ENCODE measurements at places on chromosomes 11 and 22.

DNA sequence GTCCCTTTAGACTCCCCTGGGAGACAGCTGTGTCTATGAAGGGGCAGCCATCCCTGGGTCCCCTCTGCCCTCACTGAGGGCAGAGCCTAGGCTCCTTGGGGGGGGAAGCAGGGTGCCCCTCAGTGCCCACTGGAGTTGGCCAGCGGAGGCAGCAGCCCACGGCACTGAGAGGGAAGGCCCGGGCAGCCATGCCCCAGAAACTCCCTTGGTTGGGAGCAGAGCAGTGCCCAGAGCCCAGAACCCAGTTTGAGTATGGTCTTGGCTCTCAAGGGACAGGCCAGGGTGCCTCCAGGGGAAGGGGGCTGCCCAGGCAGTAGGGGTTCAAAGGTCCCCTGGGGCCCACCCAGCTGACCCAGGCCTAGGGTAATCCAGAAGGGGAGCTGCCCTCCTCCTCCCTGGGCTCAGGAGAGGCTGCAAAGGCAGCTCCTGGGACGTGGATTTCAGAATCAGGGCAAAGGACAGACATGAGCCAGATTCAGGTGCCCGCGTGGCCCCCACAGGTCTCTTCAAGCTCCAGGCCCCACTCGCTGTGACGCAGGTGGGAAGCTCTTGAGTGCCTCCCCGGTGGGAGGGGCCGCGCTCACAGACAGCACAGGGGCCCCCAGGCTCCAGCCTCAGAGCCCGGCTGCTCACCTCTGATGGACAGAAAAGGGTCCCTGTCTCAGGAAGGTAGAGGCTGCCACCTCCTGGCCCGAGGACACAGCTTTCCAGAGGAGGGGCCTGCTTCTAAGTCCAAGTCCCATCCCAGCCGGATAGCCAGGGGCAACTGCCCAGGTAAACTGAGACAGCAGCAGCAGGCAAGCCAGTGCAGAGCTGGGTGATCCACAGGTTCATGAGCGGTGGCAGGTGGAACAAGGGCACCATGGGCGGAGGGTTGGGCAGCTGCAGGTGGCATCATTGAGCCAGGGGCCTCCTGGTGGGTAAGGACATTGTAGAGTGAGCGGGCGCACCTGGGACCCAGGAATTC, 2.6 kb downstream of the C11orf21 start:
- no peak for DNase-seq

DNA sequence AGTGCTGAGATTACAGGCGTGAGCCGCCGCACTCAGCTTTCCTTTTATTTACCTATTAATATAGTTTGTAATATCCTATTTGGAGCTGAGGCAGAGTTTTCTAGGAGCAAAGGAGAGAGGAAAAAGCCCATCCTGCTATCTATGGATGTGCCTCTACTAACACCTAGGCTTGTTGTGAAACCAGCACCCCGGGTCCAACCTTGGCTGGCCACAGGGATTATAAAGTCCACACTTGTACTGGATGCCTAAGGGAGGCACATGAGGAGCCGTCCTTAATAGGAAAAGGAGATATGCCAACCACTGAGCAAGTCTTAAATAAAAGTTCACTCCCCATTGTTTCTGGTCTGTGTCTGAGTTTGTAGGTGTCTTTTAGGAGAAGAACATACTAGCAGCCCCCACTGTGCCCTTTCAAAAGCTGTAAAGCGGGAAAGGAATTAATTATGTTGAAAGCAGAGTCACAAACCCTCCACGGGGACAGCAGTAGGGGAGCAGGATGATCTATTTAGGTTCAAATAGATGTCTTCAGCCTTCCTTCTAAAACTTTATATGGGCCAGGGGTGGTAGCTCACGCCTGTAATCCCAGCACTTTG, 29.3 kb downstream of the RRP7A start:
- no peak for DNase-seq

DNA sequence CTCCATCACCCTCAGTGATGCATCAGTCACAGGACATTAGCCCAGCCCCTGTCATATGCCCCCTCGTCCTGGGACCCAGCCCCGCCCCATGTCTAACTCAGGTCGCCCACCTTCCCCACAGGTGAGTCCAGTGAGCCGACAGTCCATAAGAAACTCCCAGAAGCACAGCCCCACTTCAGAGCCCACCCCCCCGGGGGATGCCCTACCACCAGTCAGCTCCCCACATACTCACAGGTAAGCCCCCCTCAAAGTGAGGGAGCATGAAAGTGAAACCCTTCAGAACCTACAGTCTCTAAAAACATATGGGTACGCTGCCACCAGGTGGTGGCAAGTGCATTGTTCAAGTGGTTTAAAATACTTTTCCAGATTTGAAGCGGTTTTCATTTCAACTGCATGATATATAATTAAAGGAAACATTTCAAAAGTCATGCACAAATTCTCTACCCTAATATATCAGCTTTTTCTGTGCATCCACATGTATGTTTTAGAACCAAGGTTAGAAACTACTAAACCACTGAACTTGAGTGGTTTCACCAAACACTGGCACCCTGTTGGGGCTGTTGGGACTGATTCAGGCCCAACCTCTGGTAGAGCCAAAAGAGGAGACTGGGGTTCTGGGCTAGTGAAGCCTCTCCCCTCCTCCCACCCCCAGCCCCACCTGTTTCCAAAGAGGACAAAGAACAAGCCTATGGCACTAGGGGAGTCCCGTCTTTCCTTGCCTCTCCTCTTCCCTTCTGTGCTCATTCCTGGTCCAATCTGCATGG, 17.3 kb downstream of the EPS8L2 start:
- peak; percentile 40 for DNase-seq

GRCh38 chr11:117428186-117428855, 100.7 kb downstream of the CEP164 start:
- no peak for DNase-seq

GRCh38 chr22:19880786-19881569, 26.3 kb upstream of the GNB1L start:
- DNase-seq, result no peak

DNA sequence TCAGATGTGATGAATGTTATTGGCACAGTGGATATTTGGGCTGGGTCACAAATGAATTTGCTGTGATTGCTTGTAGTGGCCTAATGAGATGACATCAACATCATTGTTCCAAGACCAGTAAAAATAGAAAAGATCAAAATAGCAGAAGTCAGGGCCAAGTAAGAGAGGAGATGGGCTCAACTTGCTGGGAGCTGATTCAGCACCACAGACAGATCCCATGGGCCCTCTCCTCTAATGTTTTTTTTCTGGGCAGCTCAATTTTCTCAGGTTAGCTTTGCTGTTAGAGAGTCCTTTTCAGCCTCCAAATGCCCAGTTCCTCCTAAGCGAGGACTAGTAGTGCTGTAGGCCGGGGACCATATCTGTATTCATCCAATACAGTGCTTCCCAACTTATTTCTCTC, 86.0 kb upstream of the IZUMO1R start:
- no peak for DNase-seq

- DNase-seq, result no peak
Measured at GRCh38 chr11:90171359-90171758, 36.9 kb downstream of the NAALAD2 start.

GRCh38 chr11:44709966-44710365, 16.8 kb upstream of the TSPAN18 start:
- DNase-seq, result no peak

DNA sequence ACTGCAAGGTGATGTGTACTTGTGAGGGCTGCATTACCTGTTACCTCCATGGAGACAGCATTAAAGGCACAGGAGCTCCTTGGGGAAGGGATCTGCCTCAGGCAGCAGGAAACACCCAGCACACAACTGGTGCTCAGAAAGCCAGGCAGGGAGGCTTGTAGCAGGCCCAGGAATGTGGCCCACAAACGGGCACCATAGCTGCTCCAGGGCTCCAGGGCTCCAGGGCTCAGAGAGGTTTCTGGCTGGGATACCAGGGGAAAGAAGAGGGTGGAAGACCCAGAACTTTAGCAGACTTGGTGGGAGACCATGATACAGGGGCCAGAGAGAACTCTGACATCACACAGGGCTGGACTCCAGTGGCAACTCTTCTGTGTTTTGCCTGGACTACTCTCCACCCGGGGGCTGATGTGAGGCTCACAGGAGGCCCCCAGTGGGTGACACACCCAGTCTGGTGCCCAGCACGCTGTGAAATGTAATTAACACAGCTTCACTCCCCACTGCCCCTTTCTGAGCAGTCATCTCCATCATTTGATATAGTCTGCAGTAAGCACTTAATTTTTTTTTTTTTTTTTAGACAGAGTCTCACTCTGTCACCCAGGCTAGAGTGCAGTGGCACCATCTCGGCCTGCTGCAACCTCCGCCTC, 14.7 kb upstream of the SULT4A1 start:
- no peak for DNase-seq

DNA sequence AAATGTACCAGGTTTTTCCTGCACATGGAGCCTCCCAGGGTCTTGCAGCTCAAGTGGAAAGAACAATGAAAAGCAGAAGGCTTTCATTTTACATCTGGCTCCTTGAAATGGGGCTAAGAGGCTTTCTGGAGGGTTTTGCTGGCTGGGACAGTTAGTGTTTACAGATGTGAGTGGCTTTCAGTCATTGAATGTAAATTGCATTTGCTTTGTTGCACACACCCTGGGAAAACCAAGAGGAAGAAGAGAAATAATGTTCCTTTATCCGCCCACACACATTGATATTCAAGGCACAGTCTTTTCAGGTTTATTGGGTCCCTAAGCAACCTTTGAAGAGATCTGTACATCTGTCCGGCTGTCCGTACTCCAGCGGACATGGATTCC, 144.5 kb downstream of the SPON1 start:
- DNase-seq, result no peak

DNA sequence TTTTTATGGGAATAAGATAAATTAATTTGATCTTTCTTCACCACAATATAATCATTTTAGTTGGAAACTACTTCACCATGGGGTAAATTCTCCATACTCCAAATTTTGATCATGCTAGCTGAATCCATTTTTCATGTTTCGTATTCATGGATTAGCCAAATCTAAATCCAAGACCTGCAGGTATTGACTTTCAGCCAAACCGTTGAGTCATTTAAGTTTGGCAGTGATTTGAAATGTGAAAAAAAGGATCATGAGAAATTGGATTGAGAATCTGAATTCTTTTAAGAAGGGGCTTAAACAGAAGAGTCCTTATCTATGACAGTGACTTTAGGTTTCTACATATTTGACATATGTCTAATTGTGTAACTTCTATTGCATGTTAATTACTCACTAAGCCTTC, 5.3 kb downstream of the GAS2 start:
- no peak for DNase-seq

- no peak for DNase-seq
Measured at GRCh38 chr11:1544536-1544935, 27.5 kb downstream of the DUSP8 start.

GRCh38 chr11:67315325-67315909, 12.1 kb downstream of the SSH3 start:
- DNase-seq, result no peak

GRCh38 chr11:63761188-63761587, 7.4 kb downstream of the ZFTA start:
- DNase-seq, result no peak

DNA sequence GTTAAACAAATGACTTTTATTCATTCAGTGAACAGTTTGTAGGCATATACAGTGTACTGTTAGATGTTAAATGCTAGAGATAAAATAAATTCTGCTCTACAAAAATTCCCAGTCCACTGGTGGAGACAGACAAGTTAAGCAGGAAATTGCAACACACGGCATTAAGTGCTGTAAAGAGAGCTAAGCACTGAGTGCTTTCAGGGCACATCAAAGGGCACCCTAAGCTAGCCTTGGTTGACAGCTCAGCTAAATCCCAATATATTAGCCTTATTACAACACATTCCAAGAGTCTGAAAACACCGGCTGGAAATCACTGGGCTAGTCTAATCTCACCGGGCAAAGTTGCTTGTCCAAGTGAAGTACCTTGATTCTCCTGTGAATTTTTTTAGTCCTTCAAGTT, 55.1 kb downstream of the NOX4 start:
- no peak for DNase-seq

DNA sequence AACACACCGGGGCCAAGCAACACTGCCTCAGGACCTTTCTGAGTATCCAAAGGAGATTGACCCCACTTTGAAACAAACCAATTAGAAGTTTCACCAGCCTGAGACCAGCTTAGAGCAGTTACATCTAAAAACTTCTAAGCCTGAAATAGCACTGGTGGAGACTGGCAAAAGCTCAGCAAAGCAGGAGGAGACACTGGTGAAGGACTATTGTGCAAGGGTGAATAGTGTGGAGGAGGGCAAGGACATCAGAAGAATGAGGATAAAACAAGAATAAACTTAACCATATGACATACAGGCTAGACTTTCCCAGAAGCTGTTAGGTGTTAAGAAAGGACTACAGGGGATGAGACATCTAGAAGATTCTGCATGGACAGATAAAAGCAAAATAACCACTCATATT, 152.4 kb downstream of the FCHSD2 start:
- DNase-seq, result no peak

DNA sequence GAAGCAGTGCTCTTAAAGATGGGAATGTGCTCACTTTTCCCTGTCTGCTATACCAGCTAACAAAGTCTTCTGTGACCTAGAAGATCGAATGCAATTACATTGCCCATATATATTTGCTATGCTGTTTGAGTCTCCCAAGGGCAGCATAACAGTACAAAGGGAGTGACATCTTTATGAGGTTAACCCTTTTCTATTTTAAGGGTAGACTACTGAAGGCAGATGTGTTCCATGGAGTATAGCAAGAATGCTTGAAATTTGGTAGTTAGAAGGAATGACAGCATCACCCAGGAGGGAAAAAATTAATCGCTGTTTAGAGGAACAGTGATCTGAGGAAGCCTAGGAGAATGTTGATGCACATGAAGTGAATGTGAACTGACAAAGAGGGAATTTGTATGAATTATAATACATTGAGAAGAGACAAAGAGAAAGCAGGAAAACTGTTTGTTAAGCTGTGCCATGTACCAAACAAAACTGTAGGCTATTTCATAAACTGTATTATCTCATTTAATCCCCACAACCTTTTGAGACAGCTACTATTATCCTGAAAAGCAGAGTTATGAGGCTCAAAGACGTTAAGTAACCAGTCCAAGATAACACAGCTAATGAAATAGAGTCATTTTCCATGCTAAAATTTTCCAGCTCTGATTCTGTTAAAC, 13.0 kb downstream of the MAML2 start:
- DNase-seq, result no peak

GRCh38 chr11:111526501-111526900, 11.9 kb downstream of the HOATZ start:
- no peak for DNase-seq
